ENCODE measurements at places on chromosomes 5 and 9.
A peak's percentile ranks its signal among the peaks of the same experiment; 100 is the strongest.

DNA sequence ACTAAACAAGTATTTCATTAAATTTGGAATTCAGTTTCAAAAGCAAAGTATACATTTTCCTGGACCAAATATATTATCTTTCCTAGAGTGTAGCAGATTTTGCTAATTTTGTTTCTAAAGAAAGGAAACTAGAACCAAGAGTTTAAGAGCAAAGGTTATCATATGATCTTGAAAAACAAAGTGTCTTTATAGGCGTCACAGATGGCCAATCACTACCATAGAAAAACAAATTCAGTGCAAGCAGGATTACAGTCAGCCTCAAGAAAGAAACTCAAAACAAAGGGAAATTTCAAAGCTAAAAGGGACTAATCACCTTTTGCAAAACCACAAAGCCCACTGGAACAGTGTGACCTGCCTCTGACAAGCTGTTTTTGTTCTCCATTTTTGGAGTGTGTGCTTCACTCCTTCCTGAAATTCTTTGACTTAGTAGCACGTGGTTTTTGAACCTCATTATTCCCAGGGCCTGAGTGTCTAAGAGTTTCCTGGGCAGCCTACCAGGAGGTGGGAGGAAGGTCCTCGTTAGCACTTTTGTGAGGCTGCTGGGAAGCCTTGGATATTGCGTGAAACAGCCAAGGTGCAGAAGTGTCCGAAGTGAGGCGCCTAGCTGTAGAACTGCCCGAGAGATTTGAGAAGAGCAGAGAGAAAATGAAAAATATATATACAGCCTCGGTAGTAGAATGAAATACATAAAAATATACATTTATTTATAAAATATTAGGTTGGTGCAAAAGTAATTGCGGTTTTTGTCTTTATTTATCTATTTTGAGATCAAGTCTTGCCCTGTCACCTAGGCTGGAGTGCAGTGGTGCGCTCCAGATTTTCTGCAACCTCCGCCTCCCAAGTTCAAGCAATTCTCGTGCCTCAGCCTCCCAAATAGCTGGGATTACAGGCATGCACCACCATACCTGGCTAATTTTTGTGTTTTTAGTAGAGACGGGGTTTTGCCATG is 246.1 kb downstream of the MARCHF11 start:
- DNase-seq: peak; percentile 39

DNA sequence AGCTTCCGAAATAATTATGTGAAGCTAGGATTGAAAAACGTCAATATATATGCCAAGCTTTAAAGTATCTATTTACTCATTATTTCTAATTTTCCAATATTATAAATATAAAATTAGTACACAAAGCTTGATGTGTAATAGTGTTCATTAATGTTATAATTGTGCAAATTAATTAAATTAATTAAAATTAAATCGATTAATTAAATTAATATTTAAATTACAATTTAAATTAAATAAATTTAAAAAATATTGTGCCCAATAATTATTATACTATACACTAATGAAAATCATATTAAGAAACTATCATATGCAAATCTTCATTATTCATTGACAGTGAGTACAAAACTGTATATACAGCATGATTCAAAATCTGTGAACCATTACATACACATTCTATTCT is 409.8 kb downstream of the FAM170A start:
- DNase-seq: no peak

- no peak for DNase-seq
Observed at GRCh38 chr5:53825926-53826325, 265.5 kb downstream of the NDUFS4 start.

- peak; percentile 48 for DNase-seq
Observed at GRCh38 chr5:72166070-72166979, 59.0 kb downstream of the MAP1B start.

DNA sequence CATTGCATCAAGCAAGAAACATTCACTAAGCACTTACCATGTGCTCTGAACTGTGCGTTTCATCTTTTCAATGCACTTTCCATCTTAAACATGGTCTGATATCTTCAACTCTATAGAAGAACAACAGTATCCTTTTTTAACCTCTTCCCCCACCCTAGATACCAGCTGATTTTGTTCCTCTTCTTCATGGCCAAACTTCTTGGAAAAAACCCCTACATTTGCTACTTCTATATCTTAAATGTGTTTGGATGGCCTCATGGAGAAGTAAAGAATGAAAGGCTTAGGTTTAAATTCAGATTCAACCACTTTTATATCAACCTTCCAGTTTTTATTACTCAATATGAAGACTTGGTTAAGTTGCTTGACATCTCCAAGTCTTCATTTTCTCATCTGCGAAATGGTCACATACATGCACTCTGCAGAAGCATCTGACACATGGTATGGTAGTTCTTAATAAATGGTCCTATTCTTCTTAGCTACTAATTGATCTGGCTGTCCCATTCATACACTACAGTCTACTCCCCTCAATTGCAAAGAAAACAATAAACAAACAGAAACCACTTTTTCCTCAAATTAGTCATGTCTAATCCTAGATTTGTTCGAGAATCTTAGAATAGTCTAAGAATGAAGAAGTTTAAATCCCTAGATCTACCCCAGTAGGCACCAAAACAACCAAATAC is 59.4 kb downstream of the FYB1 start:
- no peak for DNase-seq

DNA sequence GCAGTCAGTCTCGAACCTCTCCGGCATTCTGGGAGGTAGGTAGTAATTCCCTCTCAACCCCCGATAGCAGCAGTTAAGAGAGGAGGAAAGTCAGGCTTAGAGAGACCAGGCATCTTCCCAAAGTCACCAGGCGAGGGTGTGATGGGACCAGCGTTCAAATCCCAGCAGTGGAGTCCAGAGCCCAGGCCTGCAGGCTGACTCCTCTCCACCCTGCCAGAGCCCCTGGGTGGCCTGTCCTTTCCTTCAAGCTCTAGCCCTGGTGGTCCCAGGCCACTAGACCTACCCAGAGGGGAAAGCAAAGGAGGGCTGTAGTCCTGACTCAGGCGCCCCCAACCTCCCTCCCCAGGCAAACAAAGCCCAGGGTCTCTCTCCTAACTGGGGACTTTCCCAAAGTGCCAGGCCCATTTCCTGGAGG is 4.2 kb upstream of the NR5A1 start:
- peak; percentile 20 for DNase-seq

DNA sequence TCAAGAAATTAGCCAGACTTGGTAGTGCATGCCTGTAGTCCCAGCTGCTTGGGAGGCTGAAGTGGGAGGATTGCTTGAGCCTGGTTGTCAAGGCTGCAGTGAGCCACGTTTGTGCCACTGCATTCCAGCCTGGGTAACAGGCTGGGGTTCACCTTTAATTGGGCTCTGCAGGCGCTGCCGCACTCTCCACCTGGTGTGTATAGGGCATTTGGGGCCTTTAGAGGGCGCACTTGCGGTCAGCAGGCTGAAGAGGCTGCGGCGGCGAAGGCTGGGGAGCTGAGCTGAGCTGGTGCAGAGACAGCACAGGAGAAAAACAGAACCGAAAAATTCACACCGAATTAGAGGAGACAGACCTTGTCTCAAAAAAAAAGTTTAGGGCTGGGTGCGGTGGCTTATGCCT is 31.2 kb downstream of the CDK7 start:
- no peak for DNase-seq

Measured in NT2/D1 (cell line).